ENCODE measurements at places on chromosomes 7 and 10. TPM values are rescaled to one million over a fixed set of nuclear protein-coding genes. Genes with fewer than 3 reads are reported as not detected.

DNA sequence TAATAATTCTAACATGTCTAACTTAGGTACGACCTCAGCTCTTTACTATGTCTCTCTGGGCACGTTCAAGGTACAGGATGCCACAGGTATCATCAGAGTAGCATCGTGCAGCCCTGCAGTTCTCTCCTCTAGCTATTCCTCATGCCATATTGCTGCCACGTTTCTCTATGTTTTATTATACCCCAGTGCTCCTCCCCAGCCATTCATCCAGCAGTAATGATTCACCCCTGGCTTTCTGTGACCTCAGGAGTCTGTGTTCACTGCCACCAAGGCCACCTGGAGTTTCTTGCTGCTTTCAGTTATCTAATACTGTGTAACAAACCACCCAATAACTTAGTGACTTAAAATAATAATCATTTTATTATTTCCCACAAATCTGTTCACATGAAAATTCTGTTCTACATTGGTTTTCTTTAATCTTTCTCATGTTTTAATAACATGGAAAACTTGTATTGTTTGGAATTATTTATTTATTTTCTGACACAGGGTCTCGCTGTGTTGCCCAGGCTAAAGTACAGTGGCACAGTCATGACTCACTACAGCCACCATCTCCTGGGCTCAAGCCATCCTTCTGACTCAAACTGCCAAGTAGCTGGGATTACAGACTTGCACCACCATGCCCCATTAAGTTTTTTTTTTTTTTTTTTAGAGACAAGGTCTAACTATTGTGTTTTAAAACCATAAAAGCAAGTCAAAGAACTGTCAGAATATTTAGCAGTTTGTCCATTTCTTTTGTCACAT lies 21.8 kb downstream of the REEP3 start:
- H3K4me1 ChIP-seq, result no peaks in the 10 kb centered on the region
- H3K27ac ChIP-seq, result no peak overlapping the region
- no peak for DNase-seq
- H3K27me3 ChIP-seq, result no peaks in the 10 kb centered on the region
- no peaks in the 10 kb centered on the region for H3K36me3 ChIP-seq
- no peak overlapping the region for H3K4me3 ChIP-seq

GRCh38 chr10:8543361-8544056 lies 489.0 kb downstream of the GATA3 start:
- no peaks in the 10 kb centered on the region for H3K4me1 ChIP-seq
- no peak overlapping the region for H3K4me3 ChIP-seq
- H3K27me3 ChIP-seq, result no peaks in the 10 kb centered on the region
- DNase-seq, result peak; percentile 1

DNA sequence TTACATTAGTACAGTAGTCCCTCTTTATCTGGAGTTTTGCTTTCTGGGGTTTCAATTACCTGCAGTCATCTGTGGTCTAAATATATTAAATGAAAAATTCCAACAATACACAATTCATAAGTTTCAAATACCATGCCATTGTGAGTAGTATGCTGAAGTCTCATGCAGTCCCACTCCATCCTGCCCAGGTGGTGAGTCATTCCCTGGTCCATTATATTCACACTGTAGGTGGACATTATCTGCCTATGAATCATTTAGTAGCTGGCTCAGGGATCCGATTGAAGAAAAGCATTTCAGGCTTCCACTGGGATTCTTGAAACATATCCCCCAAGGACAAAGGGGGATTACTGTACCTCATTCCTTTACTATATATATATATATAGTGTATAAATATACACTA lies 298.2 kb upstream of the GALNT17 start:
- peaks cover 2% of the 10 kb centered on the region for H3K27me3 ChIP-seq
- H3K4me3 ChIP-seq, result no peak overlapping the region
- H3K27ac ChIP-seq, result no peak overlapping the region
- DNase-seq, result no peak

GRCh38 chr7:67786021-67786420 lies 789.4 kb downstream of the TYW1 start:
- H3K27ac ChIP-seq, result no peak overlapping the region
- H3K4me3 ChIP-seq, result no peak overlapping the region
- DNase-seq, result no peak

GRCh38 chr10:112519133-112519761 lies 72.2 kb downstream of the VTI1A start:
- no peaks in the 10 kb centered on the region for H3K27me3 ChIP-seq
- H3K4me3 ChIP-seq, result no peak overlapping the region
- DNase-seq, result no peak
- no peaks in the 10 kb centered on the region for H3K36me3 ChIP-seq

DNA sequence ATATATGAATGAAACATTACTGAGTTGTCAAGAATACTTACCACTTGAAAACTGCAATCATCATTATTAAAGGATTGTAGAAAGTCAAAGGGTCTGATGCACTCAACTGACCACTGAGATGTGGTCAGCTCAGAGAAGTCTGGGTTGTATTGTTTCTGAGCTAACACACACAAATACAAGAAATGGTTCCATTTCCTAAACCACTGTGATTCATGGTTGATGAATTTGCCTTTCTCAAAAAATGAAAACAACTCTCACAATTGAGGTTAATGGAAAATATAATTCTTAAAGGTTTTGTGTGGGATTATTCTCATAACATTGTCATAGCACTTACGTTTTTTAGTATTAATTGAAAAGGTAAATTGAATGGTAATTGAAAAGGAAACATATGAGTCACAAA lies 45.6 kb upstream of the TAS2R16 start:
- no peak overlapping the region for H3K4me3 ChIP-seq
- H3K4me1 ChIP-seq, result no peaks in the 10 kb centered on the region
- H3K27me3 ChIP-seq, result no peaks in the 10 kb centered on the region
- H3K36me3 ChIP-seq, result no peaks in the 10 kb centered on the region

DNA sequence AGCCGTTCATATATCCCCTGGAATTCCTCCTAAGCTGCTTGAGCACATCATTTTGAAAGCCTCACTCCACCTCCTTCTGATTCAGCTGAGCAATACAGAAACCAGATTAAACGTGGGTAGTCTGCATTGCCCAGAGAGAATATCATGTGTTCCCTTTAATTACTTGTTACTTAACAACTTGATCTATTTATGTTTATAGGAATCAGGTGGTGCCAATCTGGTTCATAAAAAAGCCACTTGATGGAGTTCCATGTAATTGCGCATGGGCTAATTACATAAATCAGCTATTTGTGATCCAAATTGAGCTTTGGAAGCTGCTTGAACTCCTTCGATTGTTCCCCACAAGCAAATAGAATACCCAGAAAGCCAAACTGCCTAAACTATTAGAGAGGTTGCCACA lies 114.7 kb upstream of the ADCY1 start:
- H3K4me3 ChIP-seq, result no peak overlapping the region
- peaks cover 18% of the 10 kb centered on the region for H3K4me1 ChIP-seq
- H3K27ac ChIP-seq, result no peak overlapping the region
- no peaks in the 10 kb centered on the region for H3K36me3 ChIP-seq
- no peak for DNase-seq

DNA sequence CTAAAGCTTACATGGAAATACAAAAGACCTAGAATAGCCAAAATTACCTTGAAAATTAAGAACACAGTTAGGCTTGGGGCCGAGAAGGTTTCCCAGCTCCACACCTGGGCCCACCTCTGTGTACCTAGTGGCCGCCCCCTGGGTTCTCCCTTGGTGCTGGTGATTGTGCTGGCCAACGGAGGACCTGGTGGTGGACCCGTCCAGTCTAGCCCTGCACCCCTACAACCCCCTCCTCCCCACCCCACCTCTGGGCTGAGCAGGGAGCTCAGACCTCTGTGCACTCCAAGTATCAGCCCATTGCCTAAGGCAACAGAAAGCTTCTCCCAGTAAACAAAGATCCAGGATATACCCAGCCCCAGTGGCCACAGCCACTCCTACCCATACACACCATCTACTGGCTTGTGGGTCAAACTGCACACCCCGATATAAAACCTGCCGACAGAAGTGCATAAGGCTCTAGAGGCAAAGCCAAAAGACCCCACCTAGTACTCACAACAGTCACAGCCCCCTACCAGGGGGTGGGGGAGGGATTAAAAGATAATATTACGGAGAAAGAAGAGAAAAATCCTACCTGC lies 105.0 kb upstream of the DIP2C start:
- peaks cover 3% of the 10 kb centered on the region for H3K4me1 ChIP-seq
- no peak overlapping the region for H3K4me3 ChIP-seq
- H3K27me3 ChIP-seq, result no peaks in the 10 kb centered on the region
- peaks cover 3% of the 10 kb centered on the region for H3K36me3 ChIP-seq
- no peak for DNase-seq
- H3K27ac ChIP-seq, result no peak overlapping the region

GRCh38 chr10:6300106-6300783 lies 97.5 kb downstream of the PFKFB3 start:
- H3K36me3 ChIP-seq, result no peaks in the 10 kb centered on the region
- H3K4me1 ChIP-seq, result peaks cover 12% of the 10 kb centered on the region
- peak; percentile 84 for DNase-seq
- H3K27me3 ChIP-seq, result no peaks in the 10 kb centered on the region

DNA sequence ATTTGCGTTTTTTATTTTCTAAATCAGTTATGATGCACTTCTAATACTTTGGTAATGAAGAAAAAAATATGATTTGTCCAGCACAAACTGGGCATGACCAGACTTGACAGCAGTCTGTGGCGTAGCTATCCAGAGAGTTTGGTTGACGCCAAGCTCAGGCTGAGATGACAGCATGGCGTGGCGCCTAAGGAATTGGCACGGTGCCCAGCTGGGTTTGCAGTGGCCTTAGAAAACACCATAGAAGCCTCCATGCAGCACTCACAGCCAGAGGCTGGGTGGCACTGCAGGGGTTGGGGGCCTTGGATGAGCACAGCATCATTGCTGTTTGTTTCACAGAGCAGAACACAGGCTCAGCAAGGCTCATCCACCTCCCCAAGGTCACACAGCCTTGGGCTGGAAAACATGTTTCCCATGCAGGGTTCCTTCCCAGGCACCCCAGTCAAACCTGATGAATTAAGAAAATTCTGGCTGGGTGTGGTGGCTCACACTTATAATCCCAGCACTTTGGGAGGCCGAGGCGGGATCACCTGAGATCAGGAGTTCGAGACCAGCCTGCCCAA lies 88.9 kb downstream of the GTF2IRD1 start:
- H3K27me3 ChIP-seq, result no peaks in the 10 kb centered on the region
- no peak overlapping the region for H3K27ac ChIP-seq
- DNase-seq, result peak; percentile 30
- no peak overlapping the region for H3K4me3 ChIP-seq

ECHDC3 gene
- total RNA-seq, result 8.3 TPM

LRRD1 gene
- total RNA-seq, result 0.31 TPM
